Stimulated activated naive CD4-positive, alpha-beta T cell treated with Interleukin-2 at 50 U/mL for 16 hours (primary cell): ENCODE measurements at places on chromosomes 7 and 10.

DNA sequence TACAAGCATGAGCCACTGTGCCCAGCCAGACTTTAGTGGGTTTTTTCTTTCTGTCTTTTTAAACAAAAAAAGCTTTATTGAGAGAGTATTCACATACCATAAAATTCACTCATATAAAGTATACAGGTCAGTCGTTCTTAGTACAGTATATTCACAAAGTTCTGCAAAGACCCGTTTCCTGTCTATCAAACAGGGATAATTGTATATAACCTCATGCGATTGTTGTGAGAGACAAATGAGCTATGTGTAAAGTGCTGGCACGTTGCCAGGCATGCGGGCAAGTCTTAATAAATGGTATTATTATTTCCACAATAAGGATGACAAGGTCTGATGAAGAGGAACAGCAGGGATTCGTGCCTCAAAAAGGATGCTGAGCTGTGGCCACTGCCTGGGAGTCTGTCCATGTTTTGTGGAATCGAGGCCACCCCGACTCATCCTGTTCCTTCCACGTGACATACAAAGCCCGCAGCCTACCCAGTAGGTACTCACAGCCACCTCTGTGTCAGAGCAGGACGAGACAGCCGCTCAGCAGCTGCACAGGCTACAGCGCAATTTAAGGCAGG, 51.6 kb downstream of the SMKR1 start:
- DNase-seq = peak; percentile 26

DNA sequence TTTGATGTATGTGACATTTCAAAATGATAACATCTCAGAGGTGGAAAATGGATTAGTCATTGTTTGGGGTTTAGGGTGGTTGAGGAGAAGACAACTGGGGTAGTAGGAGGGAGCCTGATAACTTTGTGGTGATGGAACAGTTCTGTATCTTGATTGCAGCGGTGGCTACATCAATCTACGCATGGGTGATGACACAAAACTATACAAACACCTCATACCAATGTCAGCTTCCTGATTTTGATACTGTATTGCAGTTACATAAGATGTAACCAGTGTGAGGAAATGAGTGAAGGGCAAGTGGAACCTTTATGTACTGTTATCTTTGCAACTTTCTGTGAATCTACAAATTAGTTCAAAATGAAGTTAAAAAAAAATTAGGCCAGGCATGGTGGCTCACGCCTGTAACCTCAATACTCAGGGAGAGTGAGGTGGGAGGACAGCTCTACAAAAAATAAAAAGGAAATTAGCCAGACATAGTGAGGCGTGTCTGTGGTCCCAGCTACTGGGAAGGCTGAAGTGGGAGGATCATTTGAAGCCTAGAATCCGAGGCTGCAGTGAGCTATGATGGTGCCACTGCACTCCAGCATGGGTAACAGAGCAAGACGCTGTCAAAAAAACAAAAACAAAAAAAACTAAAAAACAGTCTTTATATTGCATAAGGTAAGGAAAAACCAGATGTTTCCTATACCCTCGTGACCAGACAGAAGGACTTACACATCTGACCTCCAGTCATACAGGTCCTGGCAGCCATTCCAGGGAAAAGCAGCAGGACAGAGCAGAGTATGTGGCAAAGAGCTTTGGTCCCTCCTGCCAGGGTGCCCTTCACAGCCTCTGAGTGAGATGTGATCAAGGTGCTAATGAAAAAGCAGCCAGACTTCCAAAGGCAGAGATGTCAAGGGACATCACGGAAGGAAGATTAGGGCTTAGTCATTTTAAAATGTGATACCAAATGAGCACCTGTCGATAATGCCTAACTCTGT, 50.8 kb downstream of the CYTH3 start:
- DNase-seq = peak; percentile 40

DNA sequence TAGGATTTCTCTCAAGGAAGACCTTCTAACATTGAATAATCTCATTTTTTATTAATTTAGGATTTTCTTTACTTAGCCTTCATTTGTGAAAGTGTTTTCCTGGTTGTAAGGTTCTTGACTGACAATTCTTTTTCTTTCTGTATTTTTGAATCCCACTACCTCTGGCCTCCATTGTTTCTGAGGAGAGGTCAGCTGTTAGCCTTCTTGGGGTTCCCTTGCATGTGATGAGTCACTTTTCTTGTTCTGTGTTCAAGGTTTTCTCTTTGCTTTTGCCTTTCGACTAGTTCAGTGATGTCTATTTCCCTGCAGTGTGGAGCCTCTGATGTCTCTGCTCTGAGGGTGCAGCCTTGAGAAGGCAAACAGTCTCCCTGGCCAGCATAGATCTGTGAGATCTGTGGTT, 304.1 kb upstream of the ZNF32 start:
- DNase-seq = no peak

DNA sequence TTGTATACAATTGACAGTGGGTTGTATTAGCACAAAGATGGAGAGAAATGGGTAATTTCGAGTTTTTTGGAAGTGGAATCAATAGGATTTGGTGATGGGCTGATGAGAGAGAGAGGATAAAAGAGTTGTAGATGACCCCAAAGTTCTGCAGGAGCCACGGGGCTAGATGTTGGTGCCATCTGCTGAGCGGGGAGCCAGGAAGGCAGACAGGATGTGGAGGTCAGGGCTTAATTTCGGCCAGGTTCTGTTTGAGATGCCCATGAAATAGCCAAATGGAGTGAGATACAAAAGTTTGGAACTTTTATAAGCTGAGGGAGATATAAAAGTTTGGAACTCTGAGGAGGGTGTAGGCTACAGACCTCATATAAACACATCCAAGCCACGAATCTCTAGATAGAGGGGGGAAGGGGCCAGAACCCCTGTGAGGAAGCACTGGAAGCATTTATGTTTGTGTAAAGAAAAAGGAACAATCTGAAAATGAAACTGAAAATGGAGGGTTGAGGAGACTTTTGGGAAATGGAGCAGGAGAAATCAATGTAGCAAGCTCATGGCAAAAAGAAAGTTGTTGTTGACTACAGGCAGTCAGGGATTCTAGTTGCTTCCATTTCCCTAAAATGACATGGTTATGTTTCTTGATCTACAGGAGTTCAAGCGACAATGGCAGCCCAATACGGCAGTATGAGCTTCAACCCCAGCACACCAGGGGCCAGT, 2.2 kb downstream of the GIMAP4 start:
- DNase-seq = no peak
